ENCODE measurements at places on chromosomes 4 and X.
A peak's percentile ranks its signal among the peaks of the same experiment; 100 is the strongest.

DNA sequence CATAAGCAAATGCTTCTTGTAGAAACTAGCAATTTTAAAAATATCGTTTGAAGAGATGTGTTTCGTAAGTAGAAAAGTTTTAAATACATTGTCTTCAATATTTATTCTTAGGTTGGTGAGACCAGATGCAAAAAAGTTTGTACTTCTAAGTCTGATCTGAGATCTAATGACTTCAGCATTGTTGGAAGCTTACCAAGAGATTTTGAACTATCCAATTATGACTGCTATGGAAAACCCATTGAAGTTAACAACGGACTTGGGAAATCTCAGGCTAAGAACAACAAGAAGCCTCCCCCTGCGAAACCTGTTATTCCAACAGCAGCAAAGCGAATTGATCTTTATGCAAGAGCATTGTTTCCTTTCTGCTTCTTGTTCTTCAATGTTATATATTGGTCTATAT, 50.2 kb upstream of the GRIA2 start:
- no peak for DNase-seq

DNA sequence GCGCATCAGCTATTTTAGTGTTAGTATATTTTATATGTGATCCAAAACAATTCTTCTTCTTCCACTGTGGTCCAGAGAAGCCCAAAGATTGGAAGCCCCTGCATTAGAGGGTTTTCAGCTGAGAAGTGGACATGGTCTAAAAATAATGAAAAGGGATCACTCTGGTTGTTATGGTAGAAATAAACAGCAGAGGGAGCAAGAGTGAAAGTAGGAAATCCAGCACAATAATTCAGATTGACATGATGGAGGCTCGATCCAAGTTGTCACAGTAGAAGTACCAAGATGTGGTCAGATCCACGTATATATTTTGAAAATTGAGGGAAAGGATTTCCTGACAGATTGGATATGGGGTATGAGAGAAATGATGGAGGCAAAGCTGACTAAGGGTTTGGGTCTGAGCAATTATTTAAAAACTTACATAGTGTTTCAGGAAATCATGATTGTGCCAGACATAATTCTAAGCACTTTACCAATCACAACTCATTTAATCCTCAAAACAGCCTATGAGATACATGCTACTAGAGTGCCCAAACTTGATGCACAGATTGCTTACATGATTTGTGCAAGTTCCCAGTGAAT, 17.0 kb upstream of the TMEM144 start:
- no peak for DNase-seq

DNA sequence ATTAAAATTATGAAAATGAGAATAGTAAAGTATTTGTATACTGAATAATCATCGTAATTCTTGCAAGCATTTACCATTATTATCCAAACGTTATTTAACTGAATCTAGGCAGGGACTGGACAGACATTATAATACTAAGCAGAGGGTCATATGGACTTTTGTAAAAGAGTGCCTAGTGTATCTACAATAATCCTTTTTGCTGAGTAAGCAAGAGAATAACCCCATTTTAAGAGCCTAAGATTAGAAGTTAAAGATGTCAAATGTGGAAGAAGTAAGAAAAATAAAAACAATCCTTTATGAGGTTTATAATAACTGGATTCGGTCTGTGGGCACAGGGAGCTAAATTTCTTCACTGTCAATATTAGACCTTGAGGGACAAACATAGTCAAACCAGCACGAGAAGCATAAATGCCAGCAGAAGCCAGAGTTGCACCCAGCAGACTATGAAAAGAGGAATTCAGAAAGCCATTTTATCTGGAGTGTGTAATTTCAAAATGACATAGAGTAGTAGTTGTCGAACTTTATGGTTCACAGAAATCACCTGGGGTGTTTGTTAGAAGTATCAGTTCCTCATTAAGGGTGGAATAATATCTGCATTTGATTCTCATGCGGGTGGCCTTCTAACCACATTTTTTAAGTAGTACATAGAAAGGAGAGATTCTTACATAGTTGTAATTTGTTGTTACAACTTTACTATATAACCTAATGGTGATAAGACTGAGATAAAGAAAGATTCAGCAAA, 39.7 kb upstream of the DCLK2 start:
- DNase-seq = no peak

GRCh38 chr4:13912966-13913365, 285.4 kb upstream of the BOD1L1 start:
- no peak for DNase-seq

- DNase-seq = no peak
Measured at GRCh38 chr4:107243141-107243781, 207.1 kb upstream of the DKK2 start.

DNA sequence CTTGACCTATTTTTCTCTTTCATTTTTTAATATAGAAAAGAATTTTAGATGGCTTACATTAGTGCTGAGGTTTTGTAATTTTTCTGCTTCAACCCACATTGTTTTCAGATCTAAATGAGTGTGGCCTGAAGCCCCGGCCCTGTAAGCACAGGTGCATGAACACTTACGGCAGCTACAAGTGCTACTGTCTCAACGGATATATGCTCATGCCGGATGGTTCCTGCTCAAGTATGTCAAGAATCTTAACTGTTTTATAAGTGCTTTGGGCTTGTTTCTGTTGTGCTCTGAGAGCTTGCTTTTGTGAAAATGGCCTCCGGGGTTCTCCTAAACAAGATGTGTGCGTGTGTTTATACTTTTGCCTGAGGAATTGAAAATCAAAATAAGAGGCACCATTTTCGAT, 41.6 kb downstream of the NPNT start:
- DNase-seq = no peak

DNA sequence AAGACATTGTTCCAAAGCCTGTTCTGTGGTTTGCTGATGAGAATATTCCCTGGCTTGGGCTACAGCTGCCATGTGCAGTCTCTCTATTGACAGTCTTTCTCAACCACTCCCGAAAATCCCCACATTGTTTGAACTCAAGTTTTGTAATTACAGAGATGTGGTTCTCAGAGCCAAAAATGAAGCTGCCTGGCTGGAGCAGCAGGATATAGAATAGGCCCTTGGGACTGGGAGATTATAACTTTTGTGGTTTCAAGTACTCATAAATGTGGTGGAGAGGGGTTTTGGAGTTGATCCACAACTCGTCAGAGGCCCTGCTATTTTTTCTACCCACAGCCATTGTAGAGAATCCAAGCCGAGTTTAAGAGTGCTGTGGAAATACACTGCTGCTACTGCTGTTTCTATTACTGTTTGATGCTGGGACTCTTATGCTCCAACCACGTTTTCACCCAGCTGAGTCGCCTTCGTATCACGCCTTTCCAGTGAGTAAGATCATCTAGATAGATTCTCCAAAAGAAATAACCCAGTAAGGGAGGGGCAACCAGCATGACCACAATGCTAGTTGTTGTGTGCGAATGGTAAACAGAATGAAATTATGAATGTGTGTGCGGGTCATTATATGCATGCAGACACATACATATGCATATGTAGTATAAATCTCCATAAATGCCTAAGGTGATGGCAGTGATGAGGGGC, 57.1 kb upstream of the ATXN3L start:
- DNase-seq = no peak

DNA sequence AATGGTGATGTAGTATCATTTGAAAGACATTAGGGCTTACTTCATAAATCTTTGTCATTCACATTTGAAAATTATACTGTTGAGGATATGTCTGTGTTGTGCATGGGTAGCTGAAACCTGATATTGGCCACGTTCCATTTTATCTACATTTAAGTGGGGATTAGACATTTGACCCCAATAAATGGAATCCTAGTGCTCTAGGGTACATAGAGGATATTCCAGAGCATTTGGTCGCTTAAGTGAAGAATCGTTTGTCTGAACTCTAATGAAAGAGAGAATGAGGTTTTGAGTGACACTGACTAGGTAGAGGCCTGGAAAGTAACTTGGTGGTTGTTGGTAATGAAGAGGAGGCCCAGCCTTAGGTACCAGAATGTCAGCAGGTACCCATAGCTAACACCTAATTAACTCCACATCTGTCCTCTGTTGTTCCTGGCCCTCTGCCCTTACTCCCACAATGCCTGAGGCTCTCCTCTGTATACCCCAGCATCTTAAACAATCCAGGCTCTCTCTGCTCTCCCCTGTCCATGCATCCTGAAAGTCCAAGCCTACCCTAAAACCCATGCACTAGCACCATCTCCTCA, 299.5 kb upstream of the KLF3 start:
- DNase-seq = no peak

- DNase-seq = no peak
Measured at GRCh38 chr4:6943012-6943884, 33.6 kb downstream of the TBC1D14 start.

DNA sequence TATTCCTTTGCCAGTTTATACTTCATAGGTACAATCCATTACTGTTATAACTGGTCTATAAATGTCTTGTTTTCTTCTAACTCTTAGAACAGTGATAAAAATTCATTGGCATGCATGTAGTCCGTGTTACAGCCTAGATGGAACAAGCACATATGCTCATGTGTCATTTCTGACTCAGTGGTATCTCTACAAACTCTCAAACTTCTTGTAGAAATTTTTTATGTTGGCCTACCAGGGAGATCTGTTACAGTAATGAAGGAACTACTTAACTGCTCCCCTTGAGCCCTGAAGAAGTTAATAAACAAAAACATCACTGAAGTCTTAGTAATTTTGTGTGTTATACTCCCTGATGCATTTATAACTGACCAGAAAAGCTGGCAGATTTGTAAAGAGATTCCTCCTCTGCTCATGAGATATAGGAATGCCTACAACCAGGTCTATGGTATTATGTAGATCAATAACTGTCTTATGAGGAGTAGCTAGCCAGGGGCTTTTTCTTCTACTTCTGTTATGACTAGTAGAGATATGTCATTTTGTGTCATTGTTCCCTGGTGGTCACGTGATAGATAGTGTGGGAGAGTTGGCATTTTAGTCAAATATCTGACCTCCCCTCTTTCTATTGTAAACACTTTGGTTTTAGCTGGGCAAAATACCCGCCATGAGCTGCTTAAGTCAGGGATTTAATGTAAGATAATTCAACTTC, 53.7 kb upstream of the FAAH2 start:
- no peak for DNase-seq

DNA sequence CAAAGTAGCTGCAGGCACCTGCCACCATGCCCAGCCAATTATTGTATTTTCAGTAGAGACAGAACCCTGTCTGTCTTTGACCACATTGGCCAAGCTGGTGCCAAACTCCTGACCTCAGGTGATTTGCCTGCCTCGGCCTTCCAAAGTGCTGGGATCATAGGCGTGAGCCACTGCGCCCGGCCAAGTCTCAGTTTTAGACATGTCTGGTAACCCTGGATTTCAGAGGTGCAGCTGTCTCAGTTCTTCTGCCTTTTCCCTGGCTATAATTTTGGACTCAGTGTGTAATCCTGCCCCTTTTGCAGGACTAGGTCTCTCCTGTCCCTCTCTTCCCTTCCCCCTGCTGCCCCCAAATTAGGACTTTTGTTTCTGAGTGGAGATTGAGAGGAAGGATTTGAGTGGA, 46.6 kb downstream of the FAM193A start:
- DNase-seq = no peak

DNA sequence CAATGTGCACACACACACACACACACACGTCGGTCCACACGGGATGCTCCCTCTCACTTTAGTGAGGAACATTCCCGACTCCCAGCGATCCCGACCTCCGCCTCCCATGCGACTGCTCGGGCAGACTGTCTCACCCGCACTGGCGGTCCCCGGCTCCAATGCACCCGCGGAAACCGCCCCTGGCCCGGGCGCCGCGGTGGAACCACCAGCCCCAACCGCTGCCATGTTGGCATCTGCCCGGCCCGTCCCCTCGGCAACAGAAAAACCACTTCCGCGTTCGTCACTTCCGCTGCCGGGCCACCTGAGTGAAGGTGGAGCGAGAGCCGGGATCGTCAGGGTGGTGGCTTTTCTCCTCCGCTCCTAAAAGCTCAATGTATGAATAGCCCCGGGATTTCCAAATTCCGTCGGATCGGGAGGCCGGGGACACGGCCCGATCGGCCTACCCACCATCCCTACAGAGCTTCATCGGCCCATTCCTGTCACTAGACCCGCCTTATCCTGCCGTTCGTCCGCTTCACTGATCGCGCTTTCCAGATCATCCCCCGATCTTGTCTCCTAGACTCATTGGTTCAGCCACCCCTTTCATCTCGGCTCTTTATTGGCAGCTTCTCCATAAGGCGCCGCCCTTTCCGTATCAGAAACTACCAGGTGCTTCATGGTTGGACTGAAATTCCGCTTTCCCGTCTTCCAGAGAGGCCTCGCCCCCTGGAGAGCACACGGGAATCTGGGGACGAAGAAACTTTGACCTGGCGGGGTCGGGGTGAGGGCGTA, at the start of gene SLC35A2:
Gene SLC35A2 (minus strand): TSS at position 235 of the 771 bp plus-strand sequence. CDS start 10 bp downstream, at position 225.
- DNase-seq = peak; percentile 87

DNA sequence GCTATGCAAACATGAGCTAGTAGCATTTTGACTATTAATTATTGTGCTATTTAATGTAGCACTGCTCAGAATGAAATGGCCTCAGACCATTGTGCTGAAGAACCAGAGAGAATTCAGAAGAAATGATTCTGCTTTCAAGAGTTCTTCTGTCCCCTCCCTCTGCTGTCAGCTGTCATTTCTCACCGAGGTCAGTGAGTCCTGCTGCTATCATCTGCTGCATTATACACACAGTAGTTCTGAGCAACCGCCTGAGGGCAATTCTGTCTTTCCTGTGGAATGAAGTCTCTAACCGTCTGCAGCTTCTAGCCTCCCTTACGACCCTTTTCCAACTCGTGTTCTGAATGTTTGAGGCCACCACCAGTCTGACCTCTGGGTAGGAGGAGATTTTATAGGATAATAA, 249.4 kb downstream of the HNRNPD start:
- DNase-seq = no peak

GRCh38 chr4:13546941-13547484, 2.7 kb upstream of the NKX3-2 start:
- no peak for DNase-seq

DNA sequence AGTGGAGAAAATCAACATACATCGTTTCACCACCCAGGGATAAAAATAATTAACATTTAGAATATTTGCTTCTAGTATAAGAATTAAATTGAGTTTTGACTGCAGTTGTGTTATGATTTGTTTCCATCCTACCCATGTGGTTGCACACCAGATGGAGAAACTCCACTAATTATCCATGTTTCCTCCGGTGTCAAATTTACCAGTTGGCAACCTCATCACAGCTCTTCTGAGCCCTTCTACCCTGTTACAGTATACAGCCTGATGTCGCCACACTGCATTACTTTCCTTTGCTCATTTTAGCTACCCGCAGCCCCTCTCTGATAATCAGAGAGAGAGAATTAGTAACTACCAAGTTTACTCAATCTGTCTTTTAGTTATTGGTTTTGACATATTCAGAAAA, 411.2 kb downstream of the DTHD1 start:
- DNase-seq = no peak

DNA sequence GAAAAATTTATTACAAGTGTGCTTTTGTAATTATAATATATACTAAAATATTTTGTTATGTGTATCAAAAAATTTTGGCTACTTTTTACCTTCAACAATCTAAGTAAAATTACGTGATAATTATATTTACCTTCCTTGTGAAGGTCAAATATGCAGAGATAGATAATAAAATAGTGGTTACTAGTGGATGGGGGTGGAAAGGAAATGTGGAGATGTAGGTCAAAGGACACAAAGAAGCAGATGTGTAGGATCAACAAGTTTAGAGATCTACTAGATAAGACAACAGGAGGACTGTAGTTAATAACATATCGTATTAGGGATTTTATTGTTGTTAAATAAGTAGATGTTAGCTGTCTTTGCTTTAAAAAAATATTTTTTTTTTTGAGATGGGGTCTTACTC, 21.3 kb downstream of the HERC5 start:
- no peak for DNase-seq

Measured in stimulated activated CD4-positive, alpha-beta T cell treated with anti-CD3 and anti-CD28 coated beads, Interleukin-4, amount 100 ng/mL, for 24 hours (primary cell).